ENCODE measurements at places on chromosomes 7 and 10.

- DNase-seq: no peak
Observed at GRCh38 chr7:135774284-135774683, 25.7 kb upstream of the FAM180A start.

- DNase-seq: no peak
Observed at GRCh38 chr7:80583901-80584300, 54.5 kb upstream of the CD36 start.

- DNase-seq: no peak
Observed at GRCh38 chr10:44193166-44193565, 191.7 kb downstream of the CXCL12 start.

DNA sequence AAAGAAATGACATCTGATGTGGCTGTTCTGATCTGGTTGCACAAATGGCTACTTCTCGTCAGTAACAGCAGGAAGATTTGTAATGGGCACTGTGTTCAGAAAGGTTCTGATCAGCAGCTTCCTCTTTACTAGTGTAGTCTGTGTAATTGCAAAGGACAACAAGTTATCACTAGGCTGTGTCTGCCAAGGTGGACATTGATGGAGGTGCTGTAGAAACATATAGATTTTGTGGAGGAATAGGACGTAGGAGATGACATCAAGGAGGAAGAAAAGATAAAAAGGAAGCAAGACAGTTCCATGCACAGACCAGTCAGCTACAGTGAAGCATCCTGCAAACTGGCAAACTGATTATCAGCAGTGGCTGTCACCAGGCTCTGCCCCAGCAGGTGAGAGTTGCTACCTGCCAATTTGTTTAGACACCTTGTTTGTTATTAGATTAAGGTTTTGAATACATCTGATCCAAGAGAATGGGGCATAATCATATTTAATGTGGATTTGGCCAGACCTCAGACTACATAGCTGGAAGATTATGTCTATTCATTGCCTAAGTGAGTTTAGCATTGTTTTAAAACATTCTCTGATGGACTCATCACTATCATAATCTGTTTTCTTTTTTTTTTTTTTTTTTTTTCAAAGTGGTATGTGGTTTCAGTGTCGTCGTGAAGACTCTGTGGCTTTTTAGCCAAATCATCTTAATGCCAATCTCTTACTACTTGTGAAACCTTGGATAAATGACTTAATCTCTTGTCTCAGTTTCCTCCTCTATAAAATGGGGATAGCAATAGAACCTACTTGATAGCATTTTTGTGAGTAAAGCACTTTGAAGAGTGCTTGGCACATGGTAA is 417.9 kb upstream of the LRGUK start:
- no peak for DNase-seq

DNA sequence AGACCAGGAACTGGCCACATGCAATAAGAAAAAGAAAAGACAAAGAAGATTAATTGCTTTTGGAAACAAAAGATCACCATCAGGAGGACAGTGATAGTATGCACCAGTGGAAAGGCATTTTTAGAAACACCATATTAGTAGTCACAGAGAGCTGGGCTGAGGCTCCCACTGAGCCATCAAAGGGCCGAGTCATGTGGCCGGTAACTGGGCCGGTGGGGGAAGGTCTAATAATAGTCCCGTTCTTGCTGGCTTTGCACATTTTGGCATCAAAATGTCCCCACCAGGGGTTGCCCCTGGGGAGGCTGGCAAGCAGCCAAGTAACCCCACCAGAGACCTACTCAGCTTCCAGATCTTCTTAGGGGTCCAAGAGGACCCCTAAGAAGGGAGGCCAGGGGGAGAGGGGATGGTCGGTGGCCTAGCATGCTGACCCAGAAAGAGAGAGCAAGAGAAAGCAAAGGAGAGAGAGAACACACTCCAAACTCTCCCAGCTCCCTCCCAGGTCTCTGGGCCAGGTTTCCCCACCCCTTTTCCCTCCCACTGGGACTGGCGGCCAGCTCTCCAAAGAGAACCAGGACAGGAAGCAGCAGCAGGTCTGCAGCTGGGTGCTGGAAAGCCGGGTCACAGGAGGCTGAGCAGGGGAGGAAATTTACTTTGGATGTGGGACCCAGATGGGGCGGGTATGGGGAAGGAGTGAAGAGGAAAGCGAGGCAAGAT is 70.2 kb upstream of the FGFR2 start:
- DNase-seq: no peak

DNA sequence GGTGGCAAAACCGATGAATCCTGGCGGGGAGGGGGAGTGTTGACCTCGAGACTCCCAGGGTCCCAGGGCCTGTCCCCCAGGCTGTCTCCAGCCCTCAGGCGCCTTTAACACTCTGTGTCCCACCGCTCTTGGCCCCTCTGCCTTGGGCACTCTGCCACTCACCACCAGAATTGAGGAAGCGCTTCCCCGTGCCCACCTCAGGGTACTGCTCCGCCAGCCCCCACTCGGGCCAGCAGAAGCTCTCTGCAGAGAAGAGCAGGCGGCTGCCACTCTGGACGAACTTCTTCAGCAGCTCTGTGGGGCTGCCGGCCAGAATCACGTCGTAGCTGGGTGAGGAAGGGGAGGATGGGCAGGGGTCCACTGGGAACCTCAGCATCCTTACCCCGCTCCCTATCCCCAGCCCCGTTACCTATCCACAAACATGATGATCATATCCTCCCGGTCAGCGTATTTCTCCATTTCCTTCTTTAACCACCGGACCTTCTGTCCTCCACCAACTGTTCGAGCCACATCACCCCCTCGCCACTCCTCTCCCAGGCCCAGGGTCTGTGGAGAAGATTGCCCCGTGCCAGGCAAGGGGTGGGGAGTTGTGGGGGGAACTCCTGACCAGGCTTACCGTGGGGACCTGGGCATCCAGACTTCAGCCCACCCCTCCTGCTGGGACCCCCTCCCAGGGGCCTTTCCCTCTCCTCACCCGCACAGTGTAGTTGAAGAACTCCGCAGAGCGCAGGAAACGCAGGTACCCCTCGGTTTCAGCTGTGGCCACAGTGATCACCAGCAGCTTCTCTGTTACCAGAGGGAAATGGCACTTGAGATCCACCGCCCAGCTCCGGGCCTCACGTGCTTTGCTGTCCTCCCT is 1.2 kb downstream of the PLOD3 start:
- DNase-seq: no peak

DNA sequence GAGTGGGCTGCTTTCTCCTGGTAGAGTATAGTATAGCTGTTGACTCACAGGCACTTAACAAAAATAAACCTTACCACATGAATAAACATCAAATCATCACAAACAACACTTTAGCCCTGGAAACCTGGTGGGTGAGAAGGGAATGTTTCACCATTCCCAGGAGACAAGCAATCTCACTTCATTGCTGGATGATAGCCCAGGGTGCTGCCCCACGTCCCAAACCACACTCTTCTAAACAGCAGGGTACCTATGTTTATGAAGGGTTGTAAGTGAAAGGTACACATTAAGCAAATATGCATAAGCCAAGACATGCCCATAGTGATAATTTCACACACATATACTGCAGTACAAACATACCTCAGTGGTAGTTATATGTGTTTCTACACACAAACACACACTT is 276.2 kb downstream of the FGFR2 start:
- no peak for DNase-seq

DNA sequence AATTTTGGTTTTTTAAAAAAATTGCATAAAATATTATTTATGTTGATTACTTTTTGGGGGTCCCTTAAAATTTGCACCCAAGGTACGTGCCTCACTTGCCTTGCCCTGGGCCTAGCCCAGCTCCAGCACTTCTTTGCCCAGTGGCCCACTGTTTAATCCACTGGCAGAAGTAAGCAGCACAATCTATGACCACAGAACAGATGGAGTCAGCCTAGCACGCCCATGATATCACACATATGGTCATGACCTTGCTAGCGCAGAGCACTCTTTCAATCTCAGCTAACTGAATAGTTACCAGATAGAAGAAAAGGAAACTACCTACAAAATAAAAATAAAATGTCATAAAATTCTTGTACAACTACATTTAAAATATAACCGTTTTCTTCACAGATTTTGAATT is 5.6 kb downstream of the OGA start:
- no peak for DNase-seq

GRCh38 chr10:89518876-89519842 is 16.2 kb downstream of the SLC16A12 start:
- DNase-seq: no peak

GRCh38 chr10:89144836-89145235 is 62.3 kb downstream of the CH25H start:
- no peak for DNase-seq

GRCh38 chr7:74516214-74516613 is 62.5 kb downstream of the GTF2IRD1 start:
- DNase-seq: no peak

GRCh38 chr7:108525327-108525984 is 479 bp downstream of the PNPLA8 start:
- DNase-seq: no peak

DNA sequence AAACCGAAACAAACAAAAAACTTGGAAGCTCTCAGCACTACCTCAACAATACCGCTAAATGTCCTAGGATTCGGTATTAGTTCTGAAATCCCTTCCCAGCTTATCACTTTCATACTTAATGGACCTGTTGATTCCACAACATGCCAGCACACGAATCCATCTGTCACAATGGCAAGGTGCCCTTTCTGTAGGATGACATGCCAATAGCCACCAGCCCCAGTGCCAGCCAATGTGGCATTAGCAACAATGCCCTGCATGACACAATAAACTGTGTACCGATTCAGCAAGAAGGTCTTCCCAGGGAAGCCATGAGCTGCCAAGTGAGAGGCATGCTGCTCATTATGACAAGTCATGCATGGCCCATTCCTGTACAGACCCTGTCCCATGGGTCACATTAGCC is 35.6 kb upstream of the CHCHD3 start:
- no peak for DNase-seq

DNA sequence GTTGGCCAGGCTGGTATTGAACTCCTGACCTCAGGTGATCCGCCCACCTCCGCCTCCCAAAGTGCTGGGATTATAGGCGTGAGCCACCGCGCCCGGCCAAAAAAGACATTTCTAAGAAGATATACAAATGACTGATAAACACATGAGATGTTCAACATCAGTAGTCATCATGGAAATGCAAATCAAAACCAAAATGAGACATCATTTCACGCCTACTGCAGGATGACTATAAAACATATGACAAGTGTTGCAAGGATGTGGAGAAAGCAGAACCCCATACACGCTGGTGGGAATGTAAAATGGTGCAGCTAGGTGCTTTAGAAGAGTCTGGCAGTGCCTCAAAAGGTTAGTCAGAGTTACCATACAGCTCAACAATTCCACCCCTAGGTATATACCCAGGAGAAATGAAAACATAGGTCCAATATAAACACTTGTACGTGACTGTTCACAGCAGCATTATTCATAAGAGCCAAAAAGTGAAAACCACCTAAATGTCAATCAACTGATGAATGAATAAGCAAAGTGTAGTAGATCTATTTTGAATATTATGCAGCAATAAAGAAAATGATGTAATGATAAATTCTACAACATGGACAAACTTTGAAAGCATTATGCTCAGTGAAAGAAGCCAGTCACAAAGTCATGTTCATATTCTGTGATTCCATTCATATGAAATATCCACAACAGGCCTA is 24.5 kb downstream of the TMEM209 start:
- no peak for DNase-seq

DNA sequence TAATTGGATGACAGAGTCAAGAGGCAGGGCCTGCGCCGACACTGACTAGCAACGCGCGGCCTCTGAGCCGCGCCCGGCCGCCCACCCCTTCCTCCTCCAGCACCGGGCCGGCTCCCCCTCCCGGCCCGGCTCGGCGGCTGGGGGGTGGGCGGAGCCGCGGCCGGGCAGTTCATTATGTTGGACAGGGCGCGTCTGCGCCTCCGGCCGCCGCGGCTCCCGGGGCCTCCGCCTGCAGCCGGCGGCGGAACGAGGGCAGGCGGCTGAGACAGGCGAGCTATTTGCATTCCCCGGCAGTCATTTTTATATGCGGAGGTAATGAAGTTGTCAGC is 106.7 kb downstream of the SNX10 start:
- peak; percentile 27 for DNase-seq

DNA sequence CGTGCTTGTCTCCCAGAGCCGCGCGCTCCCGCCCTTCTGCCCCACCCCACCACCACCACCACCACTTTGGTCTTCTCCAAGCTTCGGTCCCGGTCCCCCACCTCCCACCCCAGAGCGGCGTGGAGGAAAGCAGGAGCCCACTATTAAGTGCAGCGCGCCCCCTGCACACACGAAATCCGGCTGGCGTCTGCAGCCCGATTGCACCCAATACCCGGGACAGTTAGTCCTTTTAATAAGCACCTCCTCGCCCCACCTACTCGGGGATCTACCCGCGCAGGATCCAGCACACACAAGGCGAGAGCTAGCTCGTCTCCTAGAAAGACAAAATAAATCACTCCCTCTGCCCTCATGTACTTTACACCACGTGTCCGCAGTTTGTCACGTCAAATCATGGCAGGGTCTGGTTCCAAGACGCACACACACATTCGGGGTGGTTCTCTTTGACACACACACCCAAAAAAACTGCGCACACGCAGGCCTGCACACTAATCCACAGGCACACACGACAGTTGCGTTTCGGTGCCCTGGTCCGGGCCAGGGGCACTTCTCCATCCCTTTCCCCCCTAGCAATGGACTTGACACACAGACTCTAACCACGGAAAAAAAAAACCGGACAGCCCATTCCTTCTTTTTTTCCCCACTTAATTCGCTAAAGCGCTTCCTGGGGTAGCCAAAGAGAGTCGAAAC is 1.6 kb downstream of the SFMBT2 start:
- DNase-seq: peak; percentile 52

GRCh38 chr10:133173860-133174640 is 14.0 kb downstream of the KNDC1 start:
- no peak for DNase-seq

GRCh38 chr7:38369816-38370493 is 96.5 kb upstream of the TARP start:
- peak; percentile 72 for DNase-seq

DNA sequence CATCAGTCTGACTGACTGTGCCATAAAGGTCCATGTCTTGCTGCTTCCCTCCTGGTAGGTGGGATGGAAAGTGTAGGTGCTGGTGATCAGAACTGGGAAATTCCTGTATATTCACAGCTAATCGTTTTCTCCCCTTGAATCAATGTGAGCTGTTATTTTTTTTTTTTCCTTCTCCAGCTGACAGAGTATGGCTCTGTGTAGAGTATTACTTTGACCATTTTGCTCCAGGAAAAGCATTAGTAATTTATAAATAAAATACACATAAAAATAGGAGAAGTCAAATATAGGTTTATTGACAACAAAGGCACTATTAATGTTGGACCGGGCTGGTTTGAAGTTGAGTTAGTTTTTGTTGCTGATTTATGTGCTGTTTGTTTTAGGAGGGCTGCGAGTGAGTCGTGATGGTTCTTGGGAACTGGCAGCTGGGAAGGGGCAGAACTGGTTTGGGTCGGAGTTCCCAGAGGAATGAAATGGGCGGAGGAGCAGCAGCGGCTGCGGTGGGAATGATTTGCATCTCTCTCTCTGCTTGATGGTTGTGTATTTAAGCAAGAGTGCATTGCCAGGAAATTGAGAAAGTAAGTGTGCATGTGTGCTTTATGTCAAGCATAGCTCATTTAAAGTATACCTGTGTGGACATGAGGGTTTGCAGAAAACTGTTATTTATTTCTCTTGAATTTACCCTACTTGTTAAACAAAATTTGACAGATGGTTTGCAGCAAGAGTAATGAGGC is 80.9 kb downstream of the LRMDA start:
- DNase-seq: no peak

GRCh38 chr10:58578366-58578765 is 65.7 kb downstream of the BICC1 start:
- DNase-seq: no peak
